ENCODE measurements at places on chromosomes 16 and 17. TPM values are rescaled to one million over a fixed set of nuclear protein-coding genes. Genes with fewer than 3 reads are reported as not detected.

The TEKT3 gene
- 0.45 TPM for total RNA-seq

The HSD17B1 gene
- 1.7 TPM for total RNA-seq

The NOXO1 gene
- total RNA-seq: 43.9 TPM

The MYH2 gene
- 0.48 TPM for total RNA-seq

The KREMEN2 gene
- total RNA-seq: 1.5 TPM

GRCh38 chr16:68389006-68389405 lies 59.3 kb downstream of the SMPD3 start:
- DNase-seq: no peak

DNA sequence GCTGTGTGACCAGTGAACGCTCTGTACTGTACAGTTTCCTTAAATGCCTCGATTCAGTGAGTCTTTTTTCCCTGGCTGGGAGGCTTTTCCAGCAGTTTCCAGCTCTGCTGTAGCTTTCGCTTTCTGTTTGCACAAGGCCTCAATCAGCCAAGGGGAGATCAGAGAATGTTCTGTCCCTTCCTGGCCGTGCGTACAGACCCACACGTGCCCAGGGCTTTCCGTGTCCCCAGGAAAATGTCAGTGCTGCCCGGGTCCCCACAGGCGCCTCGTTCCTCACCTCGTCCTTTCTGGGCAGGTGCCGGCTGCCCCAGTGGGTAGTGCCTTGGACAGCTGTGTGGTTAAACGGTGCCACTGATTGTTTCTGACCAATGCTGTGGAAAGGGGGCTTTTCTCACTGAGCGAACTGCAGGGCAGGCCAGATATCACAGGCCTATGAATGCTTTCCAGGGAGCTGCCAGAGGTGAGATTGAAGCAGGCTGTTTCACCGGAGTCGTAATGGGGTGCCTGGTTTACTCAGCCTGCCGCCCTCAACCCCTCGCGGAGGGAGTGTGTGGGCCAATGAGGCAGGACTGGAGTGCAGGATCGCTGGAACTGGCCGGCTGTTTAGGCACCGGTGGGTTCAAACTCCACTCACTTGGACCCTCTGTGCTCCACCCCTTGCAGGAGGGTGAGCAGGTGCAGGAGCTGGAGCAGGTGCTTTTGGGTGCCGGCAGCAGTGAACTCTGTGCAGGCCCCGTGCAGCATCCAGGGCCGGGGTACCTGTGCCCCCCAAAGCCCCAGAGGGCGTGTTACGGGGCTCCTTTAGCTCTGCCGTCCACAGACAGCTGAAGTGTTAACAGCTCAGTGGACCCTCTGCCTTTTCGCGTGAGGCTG lies 44.4 kb downstream of the ZNF778 start:
- no peak for DNase-seq

GRCh38 chr16:1500465-1501150 lies 7.4 kb downstream of the TELO2 start:
- no peak for DNase-seq

DNA sequence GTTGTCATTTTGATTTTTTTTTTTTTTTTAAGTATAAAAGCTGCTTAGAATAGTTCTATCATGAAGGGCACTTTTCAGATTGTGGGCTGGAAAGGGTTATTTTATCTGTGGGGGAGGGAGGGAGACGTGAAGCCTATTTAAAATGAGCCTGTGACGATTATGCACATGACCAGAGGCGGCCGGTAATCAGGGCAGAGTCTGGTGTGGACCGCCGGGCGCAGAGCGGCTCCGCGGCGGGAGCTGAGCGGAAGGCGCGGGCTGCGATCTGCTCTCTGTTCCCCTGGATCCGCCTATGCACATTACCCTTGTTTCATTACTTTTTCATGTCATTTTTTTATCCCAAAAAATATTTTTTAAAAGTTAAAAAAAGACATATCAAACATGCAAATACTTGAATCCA lies 23.5 kb downstream of the TMC6 start:
- no peak for DNase-seq

GRCh38 chr17:27782791-27783206 lies 17.5 kb downstream of the NOS2 start:
- no peak for DNase-seq

GRCh38 chr16:53090591-53091411 lies 36.0 kb downstream of the CHD9 start:
- DNase-seq: peak; percentile 79

- no peak for DNase-seq
Observed at GRCh38 chr16:83455716-83456115, 352.1 kb upstream of the HSBP1 start.

DNA sequence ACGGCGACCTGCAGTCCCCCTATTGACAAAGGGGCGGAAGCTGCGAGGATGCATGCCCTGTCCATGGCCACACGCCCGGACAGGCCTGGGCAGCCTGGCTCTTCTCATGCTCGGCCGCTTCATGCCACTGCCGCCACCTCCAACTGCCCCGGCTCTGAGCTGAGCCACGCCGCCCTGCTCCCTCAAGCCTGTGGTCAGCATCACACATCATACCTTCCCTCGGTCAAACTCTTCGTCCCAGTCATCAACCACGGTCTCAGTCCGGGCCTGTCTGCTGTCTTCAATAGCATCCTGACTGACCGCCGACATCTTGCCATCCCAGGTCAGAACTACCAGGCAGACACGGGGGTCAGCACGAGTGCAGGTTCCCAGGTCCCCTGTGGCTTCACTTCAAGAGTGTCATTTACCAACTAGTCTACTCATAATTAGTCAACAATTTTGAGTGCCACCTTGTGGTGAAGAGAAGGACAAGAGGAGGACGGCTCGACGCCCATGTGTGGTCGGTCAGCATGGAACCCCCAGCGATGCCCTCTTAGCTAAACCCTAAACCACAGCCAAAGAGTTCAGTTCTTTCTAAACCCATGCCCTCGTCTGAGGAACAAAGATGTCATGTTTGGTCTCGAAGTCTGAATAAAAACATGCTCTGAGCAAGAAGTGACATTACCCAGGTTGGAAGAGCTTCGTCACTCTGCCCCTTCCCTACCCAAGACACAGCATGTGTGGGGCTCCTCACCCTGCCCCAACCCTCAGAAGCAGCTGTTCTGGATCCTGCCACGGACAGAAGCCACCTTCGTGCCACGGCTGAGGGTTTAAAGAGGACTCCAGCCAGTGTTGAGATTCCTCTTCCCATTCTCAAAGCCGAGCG lies 16.9 kb upstream of the CYTH1 start:
- DNase-seq: no peak

GRCh38 chr16:88686062-88686438 lies 257 bp downstream of the SNAI3 start:
- DNase-seq: no peak

DNA sequence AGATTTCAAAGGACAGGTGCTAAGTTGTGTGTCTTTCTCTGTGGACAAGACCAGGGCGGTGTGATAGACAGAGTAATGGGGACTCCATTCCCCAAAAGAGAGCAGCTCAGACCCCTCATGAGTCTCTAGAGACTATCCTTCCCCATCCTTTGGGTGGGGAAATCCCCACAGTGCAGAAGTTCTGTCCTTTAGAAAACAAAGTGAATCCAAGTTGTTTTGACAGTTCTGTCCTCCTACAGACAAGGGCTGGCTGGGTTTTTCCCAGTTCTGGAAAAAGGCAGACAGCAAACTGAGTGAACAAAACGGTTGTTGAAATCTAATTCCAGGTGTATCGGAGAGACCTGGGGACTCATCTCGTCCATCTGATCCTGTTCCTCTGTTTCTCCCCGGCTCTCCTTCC lies 11.0 kb upstream of the HAS3 start:
- DNase-seq: no peak
